Neural progenitor cell (in vitro differentiated cells): ENCODE measurements at places on chromosomes 5 and 9.

GRCh38 chr9:99828417-99829176, 6.9 kb downstream of the NR4A3 start:
- DNase-seq, result peak; percentile 81

GRCh38 chr9:34553511-34554021, 30.8 kb upstream of the ENHO start:
- no peak for DNase-seq

DNA sequence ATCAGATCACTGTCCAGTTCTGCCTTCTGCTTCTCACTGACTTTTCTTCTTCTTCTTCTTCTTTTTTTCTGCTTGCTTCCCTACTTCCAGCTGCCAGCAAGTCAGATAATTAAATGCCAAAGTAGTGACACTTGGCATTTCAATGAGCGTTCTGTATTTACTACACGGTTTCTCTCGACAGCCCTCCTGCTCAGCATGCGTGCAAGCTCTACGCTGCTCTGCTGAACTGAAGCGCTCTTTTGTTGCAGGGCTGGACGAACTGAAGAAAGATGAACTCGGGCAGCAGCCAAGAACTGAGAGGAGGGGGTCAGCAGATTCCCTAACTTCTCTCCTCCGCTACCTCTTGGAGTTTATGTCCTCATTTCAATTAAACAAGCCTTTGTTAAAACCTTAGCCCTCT, 319.1 kb downstream of the GLIS3 start:
- DNase-seq, result peak; percentile 76

DNA sequence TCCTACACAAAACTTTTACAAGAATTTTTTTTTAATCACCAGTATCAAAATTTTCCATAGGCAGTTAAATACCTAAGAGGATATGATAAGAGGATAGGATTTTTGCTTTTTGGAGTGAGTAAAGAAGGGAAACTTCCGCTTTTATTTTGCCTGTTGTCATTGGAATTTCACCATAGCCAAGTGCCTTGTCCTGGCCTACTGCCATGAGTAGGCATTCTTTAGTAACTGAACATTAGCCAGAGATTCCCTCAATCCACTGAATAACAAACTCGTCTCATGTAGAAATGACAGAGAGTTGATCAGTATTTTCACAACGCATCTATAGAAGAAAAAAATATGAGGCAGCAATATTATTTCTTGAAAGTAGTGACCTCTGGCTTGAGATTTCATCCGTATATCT, 289.6 kb upstream of the ADAMTSL1 start:
- DNase-seq, result no peak

GRCh38 chr5:97229196-97229595, 46.1 kb upstream of the RIOK2 start:
- DNase-seq, result no peak

GRCh38 chr9:101311758-101312420, 72.9 kb downstream of the BAAT start:
- peak; percentile 89 for DNase-seq

GRCh38 chr9:79360387-79361347, 211.1 kb upstream of the TLE4 start:
- DNase-seq, result no peak

GRCh38 chr9:4081956-4082355, 217.9 kb downstream of the GLIS3 start:
- DNase-seq, result no peak

- DNase-seq, result no peak
These were observed 142.7 kb upstream of the PPP1R26 start for GRCh38 chr9:135336722-135337527.

DNA sequence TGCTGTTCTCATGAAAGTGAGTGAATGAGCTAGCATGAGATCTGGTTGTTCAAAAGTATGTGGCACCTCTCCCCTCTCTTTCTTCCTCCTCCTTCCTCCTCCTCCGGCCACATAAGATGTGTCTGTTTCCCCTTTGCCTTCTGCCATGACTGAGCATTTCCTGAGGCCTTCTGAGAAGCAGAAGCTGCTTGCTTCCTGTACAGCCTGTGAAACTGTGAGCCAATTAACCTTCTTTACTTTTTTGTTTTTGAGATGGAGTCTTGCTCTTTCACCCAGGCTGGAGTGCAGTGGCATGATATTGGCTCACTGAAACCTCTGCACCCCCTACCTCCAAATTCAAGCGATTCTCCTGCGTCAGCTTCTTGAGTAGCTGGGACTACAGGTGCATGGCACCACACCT, 6.1 kb downstream of the S100Z start:
- no peak for DNase-seq

DNA sequence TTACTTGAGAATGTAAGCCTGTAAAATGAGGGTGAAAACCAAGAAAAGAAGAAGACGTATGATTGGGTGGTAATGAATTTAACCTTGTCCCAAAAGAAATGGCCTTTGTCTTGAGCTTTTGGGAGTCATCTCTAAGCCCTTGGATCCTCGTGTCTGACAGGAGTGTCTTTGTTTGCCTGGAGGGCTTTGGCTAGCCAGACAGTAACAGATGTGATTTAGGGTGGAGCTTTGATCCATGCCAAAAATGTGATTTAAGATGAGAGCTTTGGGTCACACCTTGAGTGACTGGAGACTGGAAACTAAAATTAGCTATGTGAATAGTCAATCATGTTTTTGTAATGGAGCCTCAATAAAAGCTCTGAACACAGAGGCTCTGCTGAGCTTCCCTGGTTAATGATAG, 25.9 kb upstream of the ZFAND5 start:
- no peak for DNase-seq

DNA sequence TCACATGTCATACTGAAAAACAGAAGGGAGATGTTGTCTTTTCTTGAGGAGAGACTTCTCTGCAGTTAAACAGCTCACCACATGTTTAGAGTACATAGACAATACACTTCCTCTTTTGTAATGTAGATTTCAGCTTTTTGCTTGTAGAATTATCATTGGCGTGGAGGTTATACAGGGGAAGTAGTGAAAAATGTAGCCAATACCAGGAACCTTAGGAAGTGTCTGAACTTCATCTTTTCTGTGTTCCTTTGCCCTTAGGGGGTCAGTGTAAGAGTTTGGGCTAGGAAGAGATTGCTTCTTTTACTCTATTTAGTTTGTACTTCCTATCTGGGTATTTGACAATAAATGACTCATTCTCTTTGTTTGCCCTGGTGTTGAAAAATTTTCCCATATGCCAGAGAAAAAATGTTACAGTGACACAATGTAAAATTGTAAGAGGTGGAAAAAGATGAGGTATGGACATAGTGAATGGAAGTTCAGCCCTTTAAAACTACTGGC, 21.0 kb upstream of the CDKN2B start:
- no peak for DNase-seq

DNA sequence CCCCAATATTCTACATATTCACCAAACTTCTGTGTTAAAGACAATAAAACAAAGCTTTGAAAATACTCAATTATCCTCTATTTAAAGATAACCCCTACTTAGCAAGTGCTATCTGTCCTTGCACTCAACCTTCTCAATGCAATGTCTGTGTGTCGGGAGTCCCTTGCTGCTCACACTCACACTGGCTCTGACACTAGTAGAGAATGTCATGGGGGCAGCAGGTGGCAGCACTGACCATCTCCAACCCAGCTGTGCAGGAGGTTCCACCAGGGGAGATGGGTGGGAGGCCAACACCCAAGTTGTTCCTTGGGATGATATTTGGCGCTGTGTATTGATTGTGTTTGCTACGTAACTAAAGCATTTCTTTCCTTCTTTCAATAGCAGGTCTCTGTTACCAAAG, 59.4 kb upstream of the SIMC1 start:
- no peak for DNase-seq
